Activated CD4-positive, alpha-beta T cell treated with anti-CD3 and anti-CD28 coated beads, Interleukin-2, amount 50 U/mL, for 48 hours (primary cell): ENCODE measurements at places on chromosomes 1 and 21.
A peak's percentile ranks its signal among the peaks of the same experiment; 100 is the strongest.

GRCh38 chr1:66415866-66416265 is 118.1 kb upstream of the SGIP1 start:
- no peak for DNase-seq

DNA sequence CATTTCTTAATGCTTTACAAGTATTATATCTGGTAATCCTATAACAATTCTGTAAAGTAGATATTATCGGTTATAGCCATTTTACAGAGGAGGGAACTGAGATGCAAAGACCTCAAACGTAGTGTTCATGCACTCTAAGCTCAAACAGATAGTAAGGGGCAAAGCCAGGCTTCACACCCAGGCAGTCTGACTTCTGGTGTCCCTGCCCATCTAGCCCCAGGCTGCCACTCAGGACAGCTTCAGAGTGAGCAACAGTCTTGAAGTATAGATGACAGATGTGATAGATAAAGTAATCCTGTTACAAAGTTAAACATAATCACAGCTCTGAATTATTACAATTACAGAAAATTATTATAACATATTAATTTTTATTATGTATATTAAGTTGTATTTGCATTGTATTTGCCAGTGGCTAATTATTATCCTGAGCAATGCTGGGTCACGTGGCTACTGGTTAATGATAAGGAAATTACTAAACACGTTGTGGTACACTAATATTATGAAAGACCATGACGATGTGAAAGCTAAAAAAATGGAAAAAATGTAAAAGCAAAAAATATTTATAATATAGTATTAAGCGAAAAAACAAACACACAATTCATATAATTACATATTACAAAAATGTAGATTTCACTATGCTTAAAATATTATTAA is 6.1 kb upstream of the TRAF3IP3 start:
- DNase-seq = no peak

DNA sequence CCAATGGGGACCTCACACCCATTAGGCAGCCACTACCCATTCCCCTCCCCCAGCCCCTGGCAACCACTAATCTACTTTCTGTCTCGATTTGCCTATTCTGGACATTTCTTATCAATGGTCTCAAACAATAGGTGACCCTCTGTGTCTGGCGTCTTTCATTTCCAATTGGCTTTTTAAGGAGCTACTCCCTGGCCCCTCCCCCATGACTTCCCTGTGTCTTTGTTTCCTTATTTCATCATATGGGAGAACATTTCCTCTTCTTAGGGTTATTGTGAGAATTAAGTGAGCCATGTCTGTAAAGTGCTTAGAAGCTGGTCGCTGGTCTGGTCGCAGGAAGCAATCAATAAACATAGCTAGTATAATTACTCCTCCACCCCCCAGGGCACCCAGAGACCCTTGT is 80.9 kb downstream of the SPSB1 start:
- no peak for DNase-seq

DNA sequence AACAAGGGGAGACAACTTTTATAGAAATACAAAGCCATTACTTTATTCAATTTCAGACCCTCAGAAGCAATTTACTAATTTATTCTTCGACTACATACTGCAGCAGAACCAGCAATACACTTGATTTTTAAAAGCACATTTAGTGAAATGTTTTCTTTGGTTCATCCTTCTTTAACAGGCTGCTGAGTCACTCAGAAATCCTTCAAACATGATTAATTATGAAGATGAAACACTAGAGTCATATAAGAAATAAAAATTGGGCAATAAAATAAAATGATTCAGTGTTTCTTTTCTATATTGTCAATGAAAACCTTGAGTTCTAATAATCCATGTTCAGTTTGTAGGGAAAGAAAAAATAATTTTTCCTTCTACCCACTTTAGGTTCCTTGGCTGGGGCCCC is 47.0 kb downstream of the CHML start:
- no peak for DNase-seq

DNA sequence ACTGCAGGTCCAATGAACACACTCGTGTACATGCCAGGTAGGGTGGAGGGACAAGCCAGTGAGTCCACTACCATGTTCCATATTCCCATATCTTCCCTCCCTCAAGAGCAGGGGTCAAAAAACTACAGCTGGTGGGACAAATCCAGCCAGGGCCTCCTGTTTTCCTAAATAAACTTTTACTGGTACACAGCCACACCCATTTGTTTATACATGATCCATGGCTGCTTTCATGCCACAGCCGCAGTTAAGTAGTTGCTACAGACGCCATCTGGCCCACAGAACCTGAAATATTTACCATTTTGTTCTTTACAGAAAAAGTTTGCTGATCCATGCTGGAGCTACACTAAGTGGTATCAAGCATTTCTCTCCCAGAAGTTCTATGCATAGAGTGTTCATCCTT is 42.4 kb downstream of the CASQ2 start:
- no peak for DNase-seq

GRCh38 chr1:18413541-18414305 is 67.0 kb upstream of the KLHDC7A start:
- DNase-seq = no peak

DNA sequence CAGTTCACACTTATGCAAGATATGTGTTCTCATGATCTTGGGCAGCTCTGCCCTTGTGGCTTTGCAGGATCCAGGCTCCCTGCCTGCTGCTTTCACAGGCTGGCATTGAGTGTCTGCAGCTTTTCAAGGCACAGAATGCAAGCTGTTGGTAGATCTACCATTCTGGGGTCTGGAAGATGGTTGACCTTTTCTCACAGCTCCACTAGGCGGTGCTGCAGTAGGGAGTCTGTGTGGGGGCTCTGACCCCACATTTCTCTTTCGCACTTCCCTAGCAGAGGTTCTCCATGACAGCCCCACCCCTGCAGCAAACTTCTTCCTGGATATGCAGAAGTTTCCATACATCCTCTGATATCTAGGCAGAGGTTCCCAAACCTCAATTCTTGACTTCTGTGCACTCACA is 500.5 kb downstream of the BRINP3 start:
- no peak for DNase-seq

- no peak for DNase-seq
Measured at GRCh38 chr1:237119091-237119490, 77.1 kb downstream of the RYR2 start.

GRCh38 chr1:187336441-187337168 is 507.9 kb downstream of the PLA2G4A start:
- no peak for DNase-seq

- DNase-seq = peak; percentile 34
Measured at GRCh38 chr21:34078915-34079314, 5.5 kb downstream of the MRPS6 start.

GRCh38 chr1:216919060-216919970 is 196.1 kb upstream of the ESRRG start:
- no peak for DNase-seq

GRCh38 chr1:2231532-2232254 is 3.6 kb downstream of the SKI start:
- DNase-seq = peak; percentile 88

GRCh38 chr1:67190942-67191341 is 24.7 kb downstream of the IL23R start:
- DNase-seq = peak; percentile 39

DNA sequence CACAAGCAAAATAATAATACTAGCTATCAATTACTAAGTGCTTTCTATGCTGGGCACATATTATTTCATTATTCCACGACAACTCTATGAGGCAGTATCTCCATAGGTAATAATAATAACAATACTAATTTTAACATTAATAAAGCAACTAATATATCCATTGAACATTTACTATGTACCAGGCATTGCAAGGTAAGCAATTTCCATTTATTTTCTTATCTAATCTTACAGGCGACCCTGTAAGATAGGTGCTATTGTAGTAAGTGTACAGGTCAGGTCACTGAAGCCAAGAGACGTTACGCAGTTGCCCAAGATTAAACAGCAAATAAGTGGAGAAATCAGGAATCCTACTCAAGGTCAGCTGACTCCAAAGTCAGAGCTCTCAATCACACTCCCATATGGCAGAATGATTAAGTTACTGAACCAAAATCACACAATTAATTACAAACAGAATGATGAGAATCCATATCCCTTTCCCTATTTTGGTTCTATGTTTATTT is 198.4 kb downstream of the SLC45A1 start:
- DNase-seq = no peak

DNA sequence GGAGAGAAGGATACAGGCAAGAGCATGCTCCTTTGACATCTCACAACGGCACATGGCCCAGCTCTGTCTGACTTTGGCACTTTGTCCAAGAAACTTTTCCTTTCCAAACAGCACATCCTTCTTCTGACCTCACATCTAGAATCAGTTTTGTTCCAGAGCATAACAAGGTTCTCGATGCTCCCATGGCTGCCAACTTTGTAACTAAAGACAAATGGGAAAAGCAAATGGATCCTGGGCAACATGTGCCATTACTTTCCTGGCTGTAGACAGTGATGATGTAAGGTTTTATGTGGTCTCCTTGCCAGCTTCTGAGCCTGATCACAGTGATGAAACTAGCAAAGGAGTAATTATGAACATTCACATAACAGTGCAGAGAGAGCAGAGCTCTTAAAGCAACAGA is 171.8 kb upstream of the C1orf87 start:
- no peak for DNase-seq

DNA sequence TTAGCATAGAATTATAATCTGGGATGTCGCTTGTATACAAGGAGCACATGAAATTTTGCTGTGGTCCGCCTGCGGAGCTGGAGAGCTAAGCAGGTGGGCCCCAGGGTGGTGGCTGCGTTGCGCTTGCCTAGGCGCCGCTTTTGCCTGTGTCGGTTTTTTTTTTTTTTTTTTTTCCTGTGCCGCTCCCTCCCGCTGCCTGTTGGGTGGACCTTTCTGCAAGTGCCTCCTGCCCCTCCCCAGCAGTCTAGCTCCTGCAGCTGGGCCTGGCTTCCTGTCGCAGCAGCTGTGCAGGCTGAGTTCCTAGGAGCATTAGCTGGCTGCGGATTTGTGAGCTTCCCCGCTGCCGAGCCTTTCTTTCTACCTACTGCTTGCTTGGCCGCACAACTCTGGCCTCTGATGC is 20.6 kb downstream of the PYHIN1 start:
- DNase-seq = no peak

DNA sequence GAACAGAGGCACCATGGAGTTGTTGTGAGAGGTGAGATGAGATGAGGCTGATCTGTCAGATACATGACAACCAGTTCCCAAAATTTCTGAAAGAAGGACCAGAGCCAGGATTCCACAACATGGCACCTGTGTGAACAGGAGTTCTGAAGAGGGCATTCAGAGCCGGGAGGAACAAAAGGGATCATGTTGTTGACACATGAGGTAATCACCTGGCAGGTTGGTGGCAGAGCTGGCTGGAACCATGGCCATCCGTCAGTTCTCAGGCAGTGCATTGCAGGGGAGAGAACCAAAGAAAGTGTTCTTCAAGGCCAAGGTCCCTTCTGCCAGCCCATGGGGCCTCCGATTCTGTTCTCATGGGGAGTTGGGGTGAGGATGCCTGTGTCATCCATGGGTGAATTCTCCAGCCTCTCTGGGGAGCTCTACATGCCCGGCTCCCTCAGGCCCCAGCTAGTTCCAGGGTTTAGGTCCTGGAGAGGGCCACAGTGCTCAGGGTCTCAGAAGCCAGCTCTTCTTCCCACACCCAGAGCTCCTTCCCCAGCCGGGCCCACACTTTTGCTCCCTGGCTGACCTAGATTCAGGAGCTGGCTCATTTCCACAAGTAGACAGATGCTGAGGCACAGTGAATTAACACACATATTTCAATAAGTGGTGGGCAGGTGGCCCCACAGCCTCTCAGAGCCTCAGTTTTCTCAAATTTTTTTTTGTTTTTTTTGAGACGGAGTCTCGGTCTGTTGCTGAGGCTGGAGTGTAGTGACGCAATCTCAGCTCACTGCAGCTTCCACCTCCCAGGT is 49.1 kb upstream of the CTPS1 start:
- no peak for DNase-seq

GRCh38 chr1:89954401-89954800 is 40.5 kb upstream of the ZNF326 start:
- no peak for DNase-seq

DNA sequence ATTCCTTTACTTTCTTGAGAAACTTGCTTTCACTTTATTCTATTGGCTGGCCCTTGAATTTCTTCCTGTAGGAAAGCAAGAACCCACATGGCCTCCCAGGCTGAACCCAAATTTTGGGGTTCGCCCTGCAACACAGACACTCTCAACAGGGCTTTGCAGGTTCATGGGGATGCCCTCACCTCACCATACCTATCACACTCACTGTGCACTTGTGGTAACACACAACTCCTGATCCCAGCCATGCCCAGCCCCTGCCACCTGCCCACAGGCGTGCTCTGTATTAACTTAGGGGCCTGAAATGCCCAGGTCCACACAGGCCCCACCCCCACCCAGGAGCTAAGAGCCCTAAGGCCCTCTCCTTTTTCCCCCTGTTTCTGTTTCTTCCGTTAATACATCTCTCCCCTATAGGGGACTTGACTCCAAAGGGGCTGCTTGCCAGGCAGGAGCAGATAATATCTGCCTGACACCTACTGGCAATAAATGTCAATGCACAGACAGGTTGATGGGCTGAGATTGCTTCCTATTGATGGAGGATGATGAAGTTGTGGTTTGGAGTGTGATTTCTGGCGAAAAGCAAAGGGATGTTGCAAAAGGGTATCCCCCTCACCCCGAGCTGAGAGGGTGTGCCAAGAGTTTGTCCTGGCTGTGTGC is 171.5 kb downstream of the AJAP1 start:
- DNase-seq = no peak

DNA sequence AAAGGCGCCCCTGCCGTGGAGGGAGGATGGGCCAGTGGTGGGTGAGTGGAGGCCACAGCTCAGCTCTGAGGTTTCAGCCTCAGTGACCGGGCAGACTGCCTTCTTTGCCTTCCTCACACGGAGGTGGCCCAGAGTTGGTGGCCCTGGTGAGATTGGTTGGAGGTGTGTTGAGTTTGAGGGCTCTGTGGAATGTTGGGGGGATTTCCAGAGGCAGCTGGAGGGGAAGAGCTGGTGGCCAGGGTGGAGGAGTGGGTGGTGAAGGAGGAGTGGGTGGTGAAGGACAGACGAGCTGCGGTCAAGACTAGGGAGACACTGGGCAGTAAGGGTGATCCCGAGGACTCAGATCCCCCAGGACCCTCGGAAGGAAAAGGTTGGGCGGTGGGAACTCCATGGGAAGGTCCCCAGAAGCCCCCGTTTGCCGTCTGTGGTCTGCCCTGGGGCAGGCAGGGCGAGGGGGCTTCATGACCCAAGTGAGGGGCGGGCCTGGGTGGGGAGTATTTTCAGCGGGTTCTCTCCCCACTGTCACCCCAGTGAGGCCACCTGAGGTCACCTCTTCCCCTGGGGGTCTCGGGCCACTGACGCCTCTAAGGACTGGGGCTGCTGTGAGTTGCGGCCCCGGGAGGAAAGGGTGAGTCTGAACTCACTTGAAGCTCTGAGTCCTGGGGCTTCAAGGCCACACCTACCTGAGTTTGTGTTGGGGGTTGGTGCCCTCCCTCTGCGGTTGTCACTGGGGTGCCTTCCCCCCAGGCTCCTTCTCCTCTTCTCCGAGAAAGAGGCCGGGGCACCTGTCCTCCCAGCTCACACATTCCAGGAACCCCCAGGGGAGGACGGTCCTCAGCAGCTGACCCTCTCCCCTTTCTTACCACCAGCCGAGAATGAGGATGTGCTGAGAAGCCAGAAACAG is 22.7 kb upstream of the PIK3CD start:
- DNase-seq = peak; percentile 78

DNA sequence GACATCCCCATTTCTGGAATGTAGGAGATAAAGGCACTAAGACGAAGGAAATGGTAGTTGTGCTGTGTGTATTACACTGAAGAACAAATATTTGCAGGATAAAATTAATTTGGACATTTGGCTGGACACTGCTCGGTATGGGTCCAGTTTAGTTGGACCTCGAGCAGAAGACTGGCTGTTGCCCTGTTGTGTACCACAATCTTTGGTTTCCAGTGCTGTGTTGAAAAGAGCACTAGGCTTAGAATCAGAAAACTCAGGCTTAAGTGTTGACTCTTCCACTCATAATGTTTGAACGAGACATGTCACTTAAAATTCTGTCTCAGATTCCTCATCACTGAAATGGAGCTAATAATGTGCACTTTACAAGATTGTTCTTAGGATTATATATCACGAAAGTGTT is 1.2 kb upstream of the ARPC5 start:
- no peak for DNase-seq
